ENCODE measurements at places on chromosomes 3 and 15.

DNA sequence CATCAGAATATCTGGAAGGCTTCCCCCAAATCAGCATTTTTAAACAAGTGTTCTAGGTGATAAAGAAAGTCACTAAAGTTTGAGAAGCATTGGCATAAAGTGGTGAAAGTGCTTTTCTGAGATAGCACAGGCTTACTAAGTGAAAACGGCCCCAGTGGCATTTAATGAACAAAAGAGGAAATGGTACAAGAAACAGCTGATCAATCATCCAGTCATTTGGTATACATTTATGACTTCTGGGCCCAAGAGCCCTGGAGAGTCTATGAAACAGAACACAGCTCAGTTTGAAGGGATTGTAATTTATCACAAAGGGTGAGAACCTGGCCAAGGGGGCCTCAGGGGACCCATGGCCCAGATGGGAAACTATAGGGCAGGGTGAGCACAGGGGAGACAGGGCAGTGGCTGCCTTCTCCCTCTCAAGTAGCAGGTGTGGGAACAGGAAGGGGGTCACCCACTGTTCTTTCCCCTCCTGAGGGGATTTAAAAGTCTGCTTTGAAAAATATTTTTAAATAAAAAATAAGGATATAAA lies 265.5 kb upstream of the ROPN1 start:
- no peak for DNase-seq

GRCh38 chr15:54288049-54288448 lies 309.8 kb downstream of the UNC13C start:
- no peak for DNase-seq

DNA sequence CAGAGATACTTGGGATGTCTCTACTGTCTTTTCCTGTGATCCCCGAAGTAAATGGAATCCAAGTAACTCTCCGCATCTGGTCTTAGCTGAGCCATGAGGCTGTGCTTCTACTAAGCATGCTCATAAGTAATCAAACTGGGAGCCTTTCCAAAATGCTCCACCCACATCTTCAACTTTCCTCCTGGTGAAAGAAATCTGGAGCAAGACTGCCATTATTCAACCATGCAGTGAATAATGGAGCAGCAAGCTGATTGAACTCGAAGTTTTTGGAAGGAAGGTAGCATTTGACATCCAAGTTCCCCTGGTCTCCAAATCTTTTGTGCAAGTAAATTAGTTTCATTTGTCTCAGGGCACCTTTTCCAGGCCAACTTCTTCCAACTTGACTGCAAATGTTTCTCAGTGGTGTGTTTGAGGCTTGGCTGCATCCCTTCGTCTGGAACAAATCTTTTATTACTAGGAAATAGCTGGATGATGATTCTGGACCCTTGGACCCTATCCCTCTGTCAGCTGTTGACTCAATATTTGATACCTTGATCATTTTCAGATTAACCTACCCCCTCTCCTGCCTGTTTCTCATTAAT lies 19.4 kb downstream of the GXYLT2 start:
- DNase-seq = no peak

- DNase-seq = peak; percentile 56
Measured at GRCh38 chr15:70259028-70259424, 161.3 kb upstream of the TLE3 start.

GRCh38 chr15:97461226-97461625 lies 499.3 kb upstream of the ARRDC4 start:
- DNase-seq = no peak

DNA sequence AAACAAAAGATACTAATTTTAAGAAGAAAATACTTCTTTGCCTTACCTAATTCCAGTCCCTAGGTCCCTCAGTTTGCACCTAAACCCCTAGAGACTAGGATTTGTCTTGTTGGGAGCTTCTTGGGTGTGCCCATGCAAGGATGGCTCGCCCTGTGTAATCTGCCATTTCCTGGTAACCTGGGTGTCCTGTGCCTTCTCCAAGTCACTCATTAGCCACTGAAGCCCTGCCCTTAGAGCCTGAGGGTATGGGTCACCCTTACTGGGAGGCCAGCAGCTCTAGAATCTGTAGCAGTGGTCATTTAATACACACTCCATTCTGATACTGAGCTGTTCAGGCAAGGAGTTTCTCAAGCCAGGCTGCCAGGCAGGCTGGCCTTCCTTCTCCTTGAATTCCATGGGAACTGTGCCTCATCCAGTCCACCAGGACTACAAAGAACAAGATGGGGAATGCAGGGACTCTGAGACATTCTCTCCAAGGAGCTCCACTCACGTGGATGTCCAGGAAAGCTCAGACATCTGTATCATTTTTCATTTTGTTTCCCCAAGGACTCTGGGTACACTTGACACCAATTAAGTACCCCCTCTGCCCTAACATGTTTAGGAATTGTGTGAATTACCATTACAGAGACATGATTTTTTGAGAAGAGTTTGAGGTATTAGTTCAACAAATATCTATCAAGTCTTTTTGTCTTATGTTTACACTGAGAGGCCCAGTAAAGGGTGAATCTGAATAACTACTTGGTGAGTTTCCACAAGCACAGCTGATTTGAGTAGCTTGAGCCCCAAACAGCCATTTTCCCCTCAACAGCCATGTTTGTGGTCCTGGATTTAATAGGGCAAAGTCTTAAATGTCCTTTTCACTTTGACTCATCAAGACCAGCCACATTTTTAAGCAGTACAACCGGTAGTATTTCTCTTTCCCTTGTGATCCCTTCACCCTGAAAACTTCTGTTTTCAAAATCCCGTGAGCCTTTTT lies 52.6 kb downstream of the ARNT2 start:
- DNase-seq = no peak

GRCh38 chr3:191555037-191555436 lies 94.1 kb downstream of the PYDC2 start:
- no peak for DNase-seq

GRCh38 chr15:98955961-98956723 lies 51.5 kb downstream of the PGPEP1L start:
- no peak for DNase-seq

DNA sequence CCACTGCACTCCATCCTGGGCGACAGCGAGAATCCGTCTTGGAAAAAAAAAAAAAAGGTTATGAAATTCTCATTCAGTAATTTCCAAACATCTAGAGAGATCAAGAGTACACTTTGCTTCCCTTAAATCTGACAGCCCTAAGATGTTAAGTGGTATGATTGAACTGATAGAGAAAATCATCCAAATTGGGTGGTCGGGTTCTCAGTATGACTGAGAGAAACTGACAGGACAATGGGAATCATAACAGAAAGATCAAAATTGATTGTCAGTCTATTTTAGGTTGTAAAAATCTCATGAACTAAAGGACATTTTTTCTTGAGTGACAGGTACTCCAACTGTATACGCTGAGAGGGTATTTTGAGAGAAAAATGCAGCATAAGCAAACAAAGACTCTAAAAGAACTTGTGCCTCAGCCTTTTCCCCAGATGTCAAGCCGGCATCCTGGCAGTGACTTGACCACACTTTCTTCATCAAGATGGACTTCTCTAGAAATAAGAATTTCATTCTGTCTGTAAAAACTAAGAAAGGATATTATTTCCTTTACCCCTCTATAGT lies 65.8 kb downstream of the MYO5A start:
- DNase-seq = peak; percentile 12

DNA sequence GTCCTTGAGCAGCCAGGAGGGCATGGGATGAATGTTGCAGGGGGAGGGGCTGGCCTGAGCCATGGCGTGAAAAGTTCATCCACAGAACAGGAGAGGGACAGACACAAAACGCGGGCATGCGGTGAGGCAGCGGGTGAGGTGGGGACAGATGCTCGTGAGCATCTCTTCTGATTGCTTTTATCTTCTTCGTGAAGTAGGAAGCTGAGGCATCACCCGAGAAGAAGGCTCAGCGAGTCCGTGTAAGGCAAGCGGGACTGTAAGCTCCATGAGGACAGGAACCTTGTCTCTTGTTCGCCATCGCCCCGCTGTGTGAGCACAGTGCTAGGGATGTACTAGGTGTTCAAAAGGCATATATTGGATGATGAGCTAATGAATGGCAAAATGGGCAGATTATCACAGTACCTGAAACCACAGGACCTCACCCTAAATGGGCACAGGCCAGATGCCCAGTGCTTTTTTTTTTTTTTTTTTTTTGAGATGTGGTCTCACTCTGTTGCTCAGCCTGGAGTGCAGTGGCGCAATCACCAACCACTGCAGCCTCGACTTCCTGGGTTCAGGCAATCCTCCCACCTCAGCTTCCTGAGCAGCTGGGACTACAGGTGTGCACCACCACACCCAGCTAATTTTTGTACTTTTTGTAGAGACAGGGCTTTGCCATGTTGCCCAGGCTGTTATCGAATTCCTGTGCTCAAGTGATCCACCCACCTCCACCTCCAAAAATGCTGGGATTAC lies 46.8 kb downstream of the CPN2 start:
- no peak for DNase-seq

DNA sequence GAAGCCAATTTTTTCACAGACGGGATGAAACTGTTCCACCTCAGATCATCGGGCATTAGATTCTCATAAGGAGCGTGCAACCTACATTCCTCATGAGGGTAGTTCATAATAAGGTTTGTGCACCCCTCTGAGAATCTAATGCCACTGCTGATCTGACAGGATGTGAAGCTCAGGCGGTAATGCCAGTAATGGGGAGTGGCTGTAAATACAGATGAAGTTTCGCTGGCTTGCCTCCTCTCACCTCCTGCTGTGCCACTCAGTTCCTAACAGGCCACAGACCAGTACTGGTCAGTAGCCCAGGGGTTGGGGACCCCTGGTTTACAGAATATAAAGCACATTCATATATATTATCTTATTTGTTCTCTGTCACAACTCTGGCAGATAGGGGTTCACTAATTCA lies 2.1 kb upstream of the LIMD1 start:
- no peak for DNase-seq

- no peak for DNase-seq
Measured at GRCh38 chr3:27559835-27560234, 75.7 kb upstream of the SLC4A7 start.

DNA sequence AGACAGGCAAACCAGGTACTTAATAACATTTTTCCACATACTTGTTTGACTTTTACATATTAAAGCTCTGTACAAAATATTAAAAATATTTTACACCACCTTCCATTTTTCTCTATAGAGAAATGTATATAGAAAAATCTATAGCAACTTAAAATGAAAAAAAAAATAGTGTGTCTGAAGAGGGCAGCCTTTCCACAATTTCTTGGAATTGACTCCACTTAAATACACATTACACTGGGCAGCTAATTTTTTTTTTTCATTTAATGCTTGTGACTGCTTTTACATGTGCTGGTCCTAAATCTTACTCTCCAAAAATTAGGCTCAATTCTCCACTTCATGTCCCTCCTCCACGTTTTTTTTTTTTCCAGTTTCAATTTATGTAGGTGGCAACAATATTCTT lies 427.0 kb upstream of the RBMS3 start:
- no peak for DNase-seq

DNA sequence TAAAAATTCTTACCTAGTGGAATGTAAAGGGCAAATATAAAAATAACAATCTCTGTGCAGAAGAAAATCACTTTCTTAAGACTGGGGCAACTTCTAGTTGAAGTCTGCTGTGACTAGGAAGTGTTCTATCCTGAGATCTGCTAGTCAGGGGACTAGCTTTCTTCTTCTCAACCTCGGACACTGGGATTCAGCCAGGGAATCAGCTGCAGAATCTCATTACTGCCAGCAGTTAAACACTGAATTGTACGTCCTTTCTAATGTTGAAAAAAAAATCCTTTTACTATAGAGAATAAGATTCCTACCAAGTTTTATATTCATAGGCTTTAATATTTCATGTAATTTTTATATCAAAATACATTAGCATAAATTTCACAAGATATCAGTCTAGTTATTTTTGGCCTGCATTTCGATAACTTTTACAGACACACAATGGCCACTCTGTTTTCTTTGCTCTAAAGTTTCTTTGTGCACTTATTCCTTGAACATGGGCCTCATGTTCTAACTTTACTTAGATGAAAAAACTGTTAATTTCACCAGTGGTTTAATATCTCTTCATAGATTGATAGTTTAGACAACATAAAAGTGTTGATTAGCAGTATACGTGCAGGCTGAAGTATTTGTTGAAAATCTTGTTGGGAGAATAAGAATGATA lies 2.6 kb upstream of the NEO1 start:
- no peak for DNase-seq

GRCh38 chr3:38343797-38344594 lies 2.6 kb upstream of the XYLB start:
- no peak for DNase-seq

- no peak for DNase-seq
Measured at GRCh38 chr15:75037685-75038084, 14.3 kb downstream of the PPCDC start.

GRCh38 chr3:128500556-128500955 lies 7.6 kb upstream of the GATA2 start:
- no peak for DNase-seq

GRCh38 chr15:26682598-26683164 lies 90.2 kb downstream of the GABRB3 start:
- DNase-seq = no peak

GRCh38 chr15:65285291-65286068 lies 1.2 kb downstream of the PARP16 start:
- no peak for DNase-seq

DNA sequence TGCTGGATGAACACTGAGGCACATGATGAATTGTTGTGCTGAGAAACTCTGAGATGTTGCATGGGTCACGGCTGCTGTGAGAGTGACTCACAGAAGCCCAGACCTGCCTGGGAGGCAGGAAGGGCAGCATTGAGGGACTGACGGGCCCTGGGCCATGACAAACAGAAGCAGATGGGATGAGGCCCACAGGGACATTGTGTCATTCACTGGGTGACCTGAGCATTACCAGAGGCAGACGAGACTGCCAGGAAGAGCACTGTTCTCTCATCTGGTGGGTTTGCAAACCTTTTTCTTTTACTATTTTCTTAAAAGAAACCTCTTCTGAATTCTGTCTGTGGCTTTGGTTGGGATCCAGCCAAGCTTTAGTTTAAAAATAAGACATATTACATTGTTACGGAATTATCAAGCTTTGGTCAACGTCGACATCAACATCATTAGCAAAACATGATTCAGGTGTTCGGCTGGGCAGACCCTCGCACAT lies 67.8 kb downstream of the BDH1 start:
- no peak for DNase-seq

DNA sequence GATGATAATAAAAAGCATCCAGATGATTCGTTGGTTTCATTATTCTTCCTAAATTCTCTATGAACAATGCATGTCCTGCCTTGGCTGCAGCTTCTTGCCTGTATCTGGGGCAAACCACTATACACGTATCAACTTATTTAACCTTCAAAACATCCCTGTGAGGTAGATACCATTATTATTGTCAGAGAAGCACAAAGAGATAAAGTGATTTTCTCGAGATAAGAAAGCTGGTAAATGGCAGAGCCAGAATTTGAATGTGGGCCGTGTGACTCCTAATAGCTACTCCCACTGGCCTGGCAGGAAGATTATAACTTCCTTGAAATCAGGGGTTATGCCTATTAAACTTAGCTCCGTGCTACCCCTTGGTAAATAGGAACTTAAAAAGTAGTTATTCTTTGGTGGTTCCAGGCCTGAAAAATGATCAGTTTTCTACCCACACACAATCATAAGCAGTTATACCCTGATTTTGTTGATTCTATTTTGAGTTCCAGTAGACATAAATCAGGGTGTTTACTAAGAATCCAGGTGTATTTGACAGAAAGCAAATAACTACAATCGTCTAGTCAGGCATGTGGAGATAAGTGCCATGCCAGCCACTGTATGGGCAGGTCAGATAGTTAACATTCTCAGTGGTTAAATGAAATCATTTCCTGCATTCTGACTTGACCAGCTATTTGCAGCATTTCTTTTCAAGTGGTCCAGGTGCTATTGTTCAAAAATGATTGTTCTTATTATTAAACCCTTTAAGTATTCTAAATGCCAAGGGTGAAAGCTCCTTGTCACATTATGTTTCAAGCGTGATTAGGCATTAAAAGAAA lies 99.2 kb upstream of the LRRN1 start:
- no peak for DNase-seq

Data from stimulated activated CD4-positive, alpha-beta T cell treated with anti-CD3 and anti-CD28 coated beads, Interleukin-15, amount 100 ng/mL, for 24 hours (primary cell).